Cerebellum (tissue), 4 donors: ENCODE measurements at places on chromosomes 1 and 21. TPM values are rescaled to one million over a fixed set of nuclear protein-coding genes. Genes with fewer than 3 reads are reported as not detected.

GRCh38 chr21:42230636-42231035 is 11.7 kb downstream of the ABCG1 start:
- no peak for DNase-seq

DNA sequence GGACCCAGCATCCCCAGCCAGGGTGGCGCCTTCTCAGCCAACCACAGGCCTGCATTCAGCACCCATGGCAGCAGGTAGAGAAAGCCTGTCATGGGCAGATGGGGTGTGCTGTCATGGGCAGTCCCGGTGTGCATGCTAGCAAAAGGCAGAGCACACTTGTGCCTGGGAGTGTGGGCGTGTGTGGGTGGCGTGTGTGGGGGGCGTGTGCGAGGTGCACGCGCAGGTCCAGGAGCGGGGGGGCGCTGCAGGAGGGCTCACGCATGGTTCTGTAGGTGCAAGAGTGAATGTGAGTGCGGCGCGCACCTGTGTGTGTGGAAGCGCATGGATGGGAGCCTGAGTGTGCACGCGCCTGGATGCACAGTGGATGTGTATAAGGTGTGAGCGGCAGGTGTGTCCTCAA is 137.2 kb downstream of the CASZ1 start:
- DNase-seq = no peak

GRCh38 chr1:50228871-50229384 is 120.2 kb downstream of the ELAVL4 start:
- no peak for DNase-seq

- DNase-seq = no peak
Measured at GRCh38 chr1:175390522-175391254, 198.1 kb upstream of the KIAA0040 start.

DNA sequence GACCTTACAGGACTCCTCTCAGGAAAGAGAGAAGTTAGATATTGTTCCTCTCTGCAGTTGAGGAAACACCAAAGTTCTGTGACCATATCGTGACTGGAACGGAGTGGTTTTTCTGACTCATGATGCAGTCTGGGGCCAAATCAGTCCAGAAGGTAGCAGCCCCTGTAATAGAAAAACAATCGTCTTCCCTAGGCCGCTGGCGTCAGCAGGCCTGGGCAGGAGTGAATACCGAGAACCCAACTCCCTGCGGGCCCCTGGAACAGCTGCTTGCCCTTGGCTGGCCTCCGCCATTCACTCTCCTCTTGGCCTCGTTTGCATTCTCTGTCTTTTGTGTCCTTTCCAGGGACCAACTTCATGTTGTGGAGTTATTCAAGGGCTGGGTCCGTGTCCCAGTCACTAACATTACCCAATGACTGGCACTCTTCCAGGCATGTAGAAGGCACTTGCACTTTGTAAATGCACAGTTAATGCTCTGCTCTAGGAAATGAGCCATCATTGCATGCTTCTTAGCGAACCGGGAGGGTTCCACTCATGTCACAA is 10.9 kb upstream of the CD101 start:
- DNase-seq = no peak

DNA sequence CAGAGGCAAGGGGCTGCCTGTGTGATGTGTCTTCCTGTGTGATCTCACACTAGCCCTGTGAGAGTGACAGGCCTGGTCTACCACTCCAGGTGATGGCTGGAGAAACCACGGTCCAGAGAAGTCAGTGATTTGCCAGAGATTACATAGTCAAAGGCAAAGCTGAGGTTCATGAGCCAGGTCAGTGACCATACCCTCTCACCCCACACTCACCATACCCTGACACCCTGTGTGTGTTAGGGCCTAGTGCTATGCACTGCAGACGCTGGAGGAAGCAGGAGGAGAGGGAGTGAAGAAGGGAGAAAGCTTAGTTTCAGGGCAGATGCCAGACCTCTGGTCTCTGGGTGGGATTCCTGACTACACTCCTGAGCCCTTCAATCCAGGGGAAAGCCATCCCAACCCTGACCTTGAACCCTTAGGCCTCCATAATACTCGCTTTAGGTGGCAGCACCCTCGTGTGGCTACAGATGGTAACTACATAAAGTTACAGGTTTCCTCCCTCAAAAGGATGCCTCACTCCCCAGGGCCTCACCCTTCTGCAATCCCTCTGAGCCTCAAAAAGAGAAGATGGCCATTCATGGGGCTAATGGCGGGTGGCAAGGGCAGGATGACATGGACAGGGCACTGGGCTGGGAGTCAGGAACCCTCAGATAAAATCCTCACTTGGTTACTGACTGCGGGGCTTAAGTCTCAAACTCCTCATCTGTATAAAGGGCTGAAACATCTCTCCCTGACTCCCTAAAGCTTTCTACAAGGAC is 20.8 kb upstream of the SDC3 start:
- DNase-seq = peak; percentile 41

- DNase-seq = no peak
Measured at GRCh38 chr1:178294654-178295053, 200.8 kb downstream of the RASAL2 start.

DNA sequence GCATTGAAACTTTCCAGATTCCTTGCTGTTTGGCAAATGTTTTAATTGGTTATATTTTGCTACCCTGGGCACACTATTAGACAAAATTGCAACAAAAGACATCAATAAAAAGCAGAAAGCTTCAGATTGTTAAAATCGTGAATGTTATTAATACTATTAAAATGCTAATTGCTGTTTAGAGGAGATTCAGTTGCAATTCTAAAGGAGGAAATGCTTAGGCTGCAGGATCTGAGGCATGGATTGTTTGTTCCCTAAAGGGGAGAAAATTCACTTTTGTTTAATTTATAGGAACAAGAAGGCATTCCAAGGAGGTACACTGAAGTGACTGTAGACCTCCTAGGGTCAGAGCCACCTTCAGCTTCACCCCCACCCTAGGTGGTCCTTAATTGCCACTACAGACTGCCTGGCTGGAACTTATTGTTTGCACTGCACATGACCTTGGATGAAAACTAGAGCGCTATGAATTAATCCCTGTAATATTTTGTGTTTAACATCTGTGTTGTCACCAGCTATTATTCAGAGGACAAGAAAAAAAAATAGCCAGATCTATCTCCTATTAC is 1266.9 kb upstream of the ADGRL2 start:
- DNase-seq = no peak

GRCh38 chr1:174068000-174068399 is 45.8 kb upstream of the RC3H1 start:
- no peak for DNase-seq

GRCh38 chr21:33021150-33021549 is 4.6 kb upstream of the OLIG2 start:
- no peak for DNase-seq

GRCh38 chr1:200866521-200866920 is 6.3 kb upstream of the GPR25 start:
- no peak for DNase-seq

DNA sequence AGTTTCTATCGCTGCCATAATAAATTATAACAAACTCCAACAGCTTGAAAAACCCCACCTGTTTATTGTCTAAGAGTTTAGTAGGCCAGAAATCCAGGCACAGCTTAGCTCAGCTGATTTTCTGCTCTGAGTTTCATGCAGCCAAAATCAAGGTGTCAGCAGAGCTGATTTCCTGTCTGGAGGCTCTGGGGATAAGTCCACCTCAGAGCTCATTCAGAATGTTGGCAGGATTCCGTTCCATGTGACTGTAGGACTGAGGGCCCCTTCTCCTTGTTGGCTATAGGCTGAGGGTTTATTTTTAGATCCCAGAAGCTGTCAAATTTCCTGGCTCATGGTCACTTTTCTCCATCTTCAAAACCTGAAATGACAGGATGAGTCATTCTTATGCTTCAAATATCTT is 91.6 kb upstream of the CHODL start:
- DNase-seq = no peak

DNA sequence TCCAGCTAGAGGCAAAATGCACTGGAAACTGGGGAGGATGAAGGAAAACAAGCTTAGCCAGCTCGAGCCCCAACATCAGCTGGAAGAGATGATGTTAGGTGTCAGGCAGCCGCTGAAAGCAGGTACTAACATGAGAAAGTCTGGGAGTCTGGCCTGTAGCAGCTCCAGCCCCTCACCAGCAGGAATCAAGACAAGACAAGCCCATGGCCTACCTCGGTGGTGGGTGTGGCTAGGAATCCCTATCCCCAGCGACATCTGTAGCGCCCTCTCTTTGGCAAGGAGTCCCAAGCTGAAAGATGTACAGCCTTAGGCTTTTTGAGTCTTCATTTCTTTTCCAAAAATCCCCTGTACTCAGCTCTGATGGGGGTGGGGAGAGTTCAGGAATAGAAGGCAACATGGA is 2.6 kb downstream of the DLGAP3 start:
- no peak for DNase-seq

GRCh38 chr1:44714944-44715571 is 15.9 kb downstream of the RNU5D-1 start:
- peak; percentile 79 for DNase-seq

- DNase-seq = no peak
Measured at GRCh38 chr1:172068334-172068733, 227.0 kb downstream of the DNM3 start.

DNA sequence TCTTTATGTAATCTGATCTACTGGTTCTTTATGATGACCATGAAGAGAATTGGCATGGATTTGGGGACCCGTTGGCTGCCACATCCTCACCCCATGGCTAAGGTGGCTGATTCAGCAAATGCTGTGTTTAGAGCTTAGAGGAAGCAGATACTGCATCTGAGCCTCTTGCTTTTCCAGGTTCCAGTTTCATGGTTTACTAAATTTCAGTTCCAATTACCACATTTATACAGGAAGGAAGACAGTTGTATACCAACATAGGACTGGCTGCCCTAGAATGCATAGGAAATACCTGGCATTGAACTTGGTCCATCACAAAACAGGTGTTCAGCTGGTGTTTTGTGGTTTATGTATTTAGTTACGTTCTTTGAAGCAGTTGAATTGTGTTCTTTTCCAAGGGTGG is 107.1 kb downstream of the ST3GAL3 start:
- DNase-seq = no peak

DNA sequence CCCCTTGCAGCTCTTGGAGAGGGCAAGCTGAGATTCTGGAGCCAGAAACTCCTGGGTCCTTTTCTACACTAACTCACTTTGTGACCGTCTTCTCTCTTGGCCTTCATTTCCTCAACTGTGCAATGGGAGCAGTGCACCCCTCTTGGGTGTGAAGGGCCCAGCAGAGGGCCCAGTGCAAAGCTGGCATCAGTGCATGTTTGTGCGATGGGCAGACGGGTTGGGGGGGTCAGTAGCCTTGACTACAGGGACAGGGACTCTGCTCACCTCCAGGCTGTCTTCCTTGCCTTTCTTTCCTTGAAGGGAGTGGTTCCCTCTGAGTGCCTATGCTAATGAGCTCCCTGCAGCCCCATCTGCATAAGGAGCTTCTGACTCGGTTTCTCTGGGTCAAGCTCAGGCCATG is 51.0 kb downstream of the EDN2 start:
- no peak for DNase-seq

DNA sequence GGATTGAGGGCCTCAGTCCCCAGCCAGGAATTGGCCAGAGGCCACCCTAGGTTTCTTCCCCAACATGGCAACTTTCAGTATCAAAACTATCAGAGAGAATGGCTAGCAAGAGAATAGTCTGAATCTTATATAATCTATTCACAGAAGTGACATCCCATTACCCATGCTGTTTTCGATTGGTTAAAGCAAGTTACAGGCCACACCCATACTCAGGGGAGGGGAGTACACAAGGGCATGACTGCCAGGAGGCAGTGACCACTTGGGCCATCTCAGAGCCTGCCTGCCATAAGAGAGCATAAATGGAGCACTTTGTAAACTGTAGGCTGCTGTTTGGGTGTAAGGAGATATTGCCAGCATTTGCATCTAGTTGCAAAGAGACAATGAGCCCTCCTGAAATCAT is 65.4 kb downstream of the FAM163A start:
- DNase-seq = no peak

DNA sequence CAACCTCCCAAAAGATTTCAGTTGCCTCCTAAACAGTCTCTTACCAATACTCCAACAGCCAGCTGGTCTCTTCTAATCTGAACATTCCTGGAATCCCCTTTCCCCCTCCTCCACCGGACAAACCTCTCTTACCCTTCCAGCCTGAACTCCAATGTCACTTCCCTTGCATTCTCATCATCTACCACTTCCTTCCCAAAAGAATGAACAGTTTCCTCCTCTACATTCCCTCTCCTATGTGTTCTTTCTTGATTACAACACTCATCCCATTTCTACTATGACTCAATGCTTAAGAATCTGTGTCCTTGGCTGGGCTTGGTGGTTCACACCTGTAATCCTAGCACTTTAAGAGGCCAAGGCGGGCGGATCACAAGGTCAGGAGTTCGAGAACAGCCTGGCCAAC is 417.1 kb downstream of the SETD4 start:
- DNase-seq = no peak

- DNase-seq = no peak
Measured at GRCh38 chr1:22828484-22829308, 118.1 kb downstream of the EPHB2 start.

DNA sequence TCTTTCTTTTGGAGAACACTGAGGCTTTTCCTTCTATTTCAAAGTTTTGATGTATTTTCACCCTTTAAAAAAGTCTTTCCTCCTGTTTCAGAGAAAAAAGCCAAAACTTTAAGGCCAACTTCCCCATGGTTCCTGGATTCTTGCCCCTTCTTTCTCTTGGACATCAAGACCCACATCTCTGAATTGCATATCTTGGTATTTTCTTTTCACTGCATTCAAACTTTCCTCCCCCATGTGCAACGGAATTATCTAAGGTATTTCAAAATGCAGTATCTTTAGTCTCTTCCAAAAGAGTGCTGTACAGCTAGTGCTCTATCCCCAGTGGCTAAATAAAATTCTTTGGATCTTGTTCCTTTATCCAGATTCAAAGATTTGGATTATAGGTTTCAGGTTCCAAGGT is 81.1 kb upstream of the TSPAN2 start:
- no peak for DNase-seq

The PDC gene
- not detected for total RNA-seq

The KRTAP12-2 gene
- not detected for total RNA-seq

The SAMD11 gene
- 2.4 TPM for total RNA-seq

The DAP3 gene
- 55.4 TPM for total RNA-seq

The EPHX1 gene
- total RNA-seq = 15.3 TPM

The FAM151A gene
- total RNA-seq = not detected

The SMPDL3B gene
- 0.73 TPM for total RNA-seq

The PADI3 gene
- not detected for total RNA-seq

The NUDC gene
- 10.6 TPM for total RNA-seq

The EFCAB14 gene
- total RNA-seq = 29.3 TPM

The PTGFR gene
- 3.0 TPM for total RNA-seq

The GJB5 gene
- total RNA-seq = not detected

The PTPRF gene
- 75.7 TPM for total RNA-seq
